ENCODE measurements at places on chromosomes 12 and 14.

DNA sequence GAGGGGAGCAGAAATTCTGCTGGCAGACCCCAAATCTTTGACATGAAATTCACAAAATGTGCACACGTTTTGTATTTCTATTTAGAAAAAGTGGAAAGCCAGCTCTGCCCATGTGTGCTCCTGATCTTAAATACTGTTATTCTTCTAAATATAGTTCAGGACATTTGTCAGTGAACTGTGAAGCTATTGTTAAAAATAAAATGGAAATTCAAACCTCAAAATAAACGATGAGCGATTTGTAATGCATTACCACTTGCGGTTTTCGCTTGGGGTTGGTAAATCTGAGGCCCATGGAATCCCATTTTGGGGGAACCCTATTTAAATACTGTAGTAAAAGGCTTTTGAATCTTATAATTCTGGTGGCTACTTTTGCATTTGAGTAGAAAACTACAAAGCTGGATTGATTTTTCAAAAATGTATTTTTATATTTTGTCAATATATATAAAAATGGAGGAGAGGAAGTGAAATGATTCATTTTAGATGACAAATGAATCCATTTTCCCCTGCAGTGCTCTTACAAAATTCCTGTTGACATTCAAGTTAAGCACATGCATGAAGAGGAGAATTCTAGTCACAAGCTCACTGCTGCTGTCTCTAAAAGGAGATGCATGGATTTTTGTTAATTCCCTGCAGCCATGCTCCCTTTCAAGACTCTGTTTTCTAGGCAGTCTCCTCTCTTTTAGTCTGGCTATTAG, 47.1 kb downstream of the FLRT2 start:
- peak; percentile 58 for DNase-seq

DNA sequence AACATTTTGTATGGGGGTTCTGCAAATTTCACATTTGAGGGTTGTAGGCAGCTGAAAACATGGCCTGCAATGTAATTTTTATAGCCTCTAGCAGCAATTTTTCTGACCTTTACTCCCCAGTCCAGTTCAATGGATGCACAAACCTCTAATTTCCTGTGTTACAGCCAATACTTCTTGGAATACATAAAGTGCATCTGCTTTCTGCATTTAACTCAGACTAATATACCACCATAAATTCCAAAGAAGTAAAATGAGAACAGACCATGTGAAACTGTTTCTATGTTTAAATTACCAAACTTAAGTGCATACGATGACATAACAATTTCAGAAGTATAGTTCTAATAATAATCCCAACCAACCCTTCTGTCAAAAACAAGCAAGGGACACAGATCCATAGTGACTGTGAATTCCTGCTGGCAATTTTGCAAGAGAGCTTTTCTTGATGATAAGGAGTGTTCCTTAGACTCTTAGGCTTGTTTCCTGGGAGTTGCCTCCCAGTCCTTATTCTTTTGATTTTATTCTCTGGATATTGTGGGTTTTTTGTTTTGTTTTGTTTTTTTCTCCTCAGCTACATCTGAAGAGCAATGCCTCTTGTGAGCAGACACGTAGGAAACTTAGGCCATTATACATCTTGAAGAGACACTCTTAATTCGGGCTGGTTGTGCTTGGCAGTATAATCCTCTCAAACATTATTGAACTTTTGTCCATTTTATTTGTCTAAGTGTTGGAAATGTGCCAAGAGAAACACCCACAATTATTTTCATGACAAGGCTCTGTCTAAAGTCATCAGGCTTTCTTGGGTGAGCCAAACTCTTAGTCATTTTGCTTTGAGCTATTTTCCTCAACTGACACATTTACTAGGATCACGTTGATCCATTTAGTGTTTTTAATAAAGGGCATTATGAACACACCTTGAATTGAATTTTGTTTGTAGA, 51.3 kb upstream of the RERGL start:
- peak; percentile 47 for DNase-seq

- DNase-seq = no peak
These were observed 3.7 kb upstream of the SLC35F4 start for GRCh38 chr14:57869617-57870016.

DNA sequence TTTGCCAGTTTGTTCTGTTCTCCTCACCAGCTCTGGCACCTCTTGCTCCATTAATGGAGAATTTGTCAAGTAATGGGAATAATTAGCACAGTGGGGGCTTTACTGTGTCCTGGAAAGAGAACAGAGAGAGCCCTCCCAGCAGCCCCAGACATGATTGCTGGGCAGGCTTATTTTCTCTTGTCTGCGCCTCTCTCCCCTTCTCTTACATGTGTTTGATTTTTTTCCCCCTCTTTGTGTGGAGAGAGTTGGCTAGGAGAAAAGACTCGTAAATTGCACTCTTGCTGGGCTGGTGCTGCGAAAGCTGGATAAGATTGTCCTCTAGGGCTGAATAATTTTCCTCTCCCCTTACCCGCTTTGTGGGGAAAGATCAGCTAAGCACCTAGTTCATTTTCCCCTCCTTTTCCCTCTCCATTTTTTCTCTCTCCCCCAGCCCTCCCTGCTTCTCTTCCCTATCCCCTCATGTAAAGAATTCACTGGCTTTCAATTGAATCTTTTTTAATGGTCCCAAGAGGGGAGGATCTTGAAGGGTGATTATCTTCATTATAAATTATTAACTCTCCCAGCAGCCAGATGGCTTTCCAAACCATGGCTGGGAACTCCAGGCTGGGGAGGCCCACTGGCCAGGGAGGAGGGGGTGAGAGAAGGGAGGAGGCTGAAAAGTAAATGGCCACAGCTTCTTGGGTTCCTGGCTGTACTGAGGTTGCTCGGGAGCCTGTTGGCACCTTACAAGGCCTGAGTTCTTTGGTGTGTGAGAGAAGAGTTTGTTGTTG, 62.2 kb downstream of the NRXN3 start:
- no peak for DNase-seq

GRCh38 chr12:50986966-50987737, 34.8 kb downstream of the HIGD1C start:
- peak; percentile 70 for DNase-seq

DNA sequence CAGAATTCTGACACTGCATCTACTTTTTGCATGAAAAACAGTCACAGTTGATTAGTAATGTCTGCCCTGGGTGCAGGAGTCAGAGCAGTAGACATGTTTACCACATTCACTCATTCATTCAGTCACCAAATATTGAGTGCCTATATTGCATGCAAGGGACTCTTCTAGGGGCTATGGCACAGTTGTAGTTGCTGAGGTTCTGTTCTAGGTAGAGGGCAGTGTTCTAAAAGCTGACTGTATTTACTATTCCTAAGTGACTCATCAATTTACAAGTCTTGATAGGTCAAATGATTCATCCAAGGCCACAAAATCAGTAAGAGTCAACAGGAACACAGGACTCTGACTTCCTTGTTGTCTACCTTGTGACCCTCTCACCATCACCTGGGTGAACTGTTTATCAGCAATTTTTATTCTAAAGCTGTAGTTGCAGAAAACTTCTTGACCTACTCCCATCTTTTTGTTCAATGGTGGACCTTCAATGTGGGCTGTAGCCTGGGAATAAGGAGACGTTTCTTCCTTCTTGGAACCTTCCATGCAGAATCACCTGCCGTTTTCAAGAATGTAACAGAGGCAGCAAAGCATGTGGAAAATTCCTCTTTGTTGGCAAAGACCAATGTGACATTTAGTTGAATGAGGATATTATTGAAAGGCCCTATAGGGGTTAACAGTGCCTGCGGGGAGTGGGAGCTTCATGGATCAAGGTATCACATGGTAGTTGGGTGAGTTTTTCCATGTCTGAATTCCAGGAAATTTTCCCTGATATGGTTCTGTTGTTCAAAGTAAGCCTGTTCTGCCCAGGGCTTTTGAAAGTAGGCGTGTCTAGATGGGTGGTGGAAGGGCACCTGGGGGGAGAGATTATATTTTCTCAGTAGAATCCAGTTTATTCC, 223.2 kb downstream of the KTN1 start:
- DNase-seq = peak; percentile 52

GRCh38 chr12:79407671-79408622, 282.8 kb downstream of the PAWR start:
- DNase-seq = peak; percentile 83

DNA sequence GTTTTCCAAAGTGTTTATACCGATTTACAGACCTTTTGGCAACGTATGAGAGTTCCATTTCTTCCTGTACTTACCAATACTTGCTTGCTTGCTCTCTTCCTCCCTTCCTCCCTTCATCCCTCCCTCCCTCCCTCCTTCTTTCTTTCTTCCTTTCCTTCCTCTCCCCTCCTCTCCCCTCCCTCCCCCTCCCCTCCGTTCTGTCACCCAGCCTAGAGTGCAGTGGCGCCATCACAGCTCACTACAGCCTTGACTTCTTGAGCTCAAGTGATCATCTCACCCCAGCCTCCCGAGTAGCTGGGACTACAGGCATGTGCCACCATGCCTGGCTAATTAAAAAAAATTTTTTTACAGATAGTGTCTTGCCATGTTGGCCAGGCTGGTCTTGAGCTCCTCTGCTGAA, 40.4 kb downstream of the DIP2B start:
- no peak for DNase-seq

DNA sequence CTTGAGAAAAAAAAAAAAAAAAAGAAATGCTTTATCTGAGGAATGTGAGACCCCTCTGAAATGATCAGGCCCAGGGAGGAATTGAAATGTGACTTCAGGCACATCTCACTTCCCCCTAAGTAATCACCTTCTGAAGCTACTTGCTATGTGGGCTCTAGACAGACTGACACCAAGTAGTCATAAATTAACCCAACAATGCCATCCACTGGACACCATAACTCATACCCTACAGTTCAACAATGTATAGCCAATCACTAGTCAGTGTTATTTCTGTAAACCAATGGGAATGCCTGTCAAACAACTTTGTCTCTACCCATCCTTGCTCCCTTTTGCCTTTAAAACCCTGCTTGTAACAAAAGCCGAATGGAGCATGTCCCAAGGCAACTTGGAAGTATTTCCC, 182.7 kb upstream of the TMPO start:
- DNase-seq = no peak

DNA sequence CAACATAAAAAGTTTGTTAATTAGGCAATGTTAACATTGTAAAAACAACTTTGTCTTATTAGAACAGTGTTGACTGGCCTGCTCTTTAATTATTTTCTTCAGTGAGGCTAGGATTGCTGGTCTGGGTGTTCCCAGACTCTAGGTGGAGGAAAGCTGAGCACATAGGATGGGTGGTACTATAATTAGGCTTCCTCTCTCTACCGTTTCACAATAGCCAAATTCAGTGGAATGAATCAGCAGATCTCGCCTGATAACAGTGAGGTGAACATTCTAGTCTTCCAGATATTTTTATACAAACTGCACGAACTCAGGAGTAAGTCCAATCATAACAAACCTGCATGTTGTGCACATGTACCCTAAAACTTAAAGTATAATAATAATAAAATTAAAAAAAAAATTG, 11.9 kb downstream of the PTGDR start:
- DNase-seq = peak; percentile 25

DNA sequence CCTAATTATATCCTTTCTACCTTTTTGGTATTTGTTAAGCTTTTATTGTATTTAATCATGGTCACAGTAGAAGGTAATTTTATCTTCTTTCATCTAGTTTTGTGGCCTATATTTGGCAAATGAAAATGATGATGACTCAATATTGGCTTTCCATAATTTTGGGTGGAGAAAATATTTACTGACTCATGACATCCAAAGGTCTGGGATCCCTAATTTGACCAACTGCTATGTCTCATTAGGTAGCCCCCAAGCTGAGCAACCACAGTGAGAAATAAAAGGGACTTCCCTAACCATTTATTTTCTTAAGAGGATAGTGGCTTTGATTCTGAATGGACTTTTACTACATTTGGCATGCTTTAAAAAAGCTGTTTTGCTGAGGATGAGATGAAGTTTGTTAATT, 289.5 kb downstream of the RMST start:
- peak; percentile 1 for DNase-seq

DNA sequence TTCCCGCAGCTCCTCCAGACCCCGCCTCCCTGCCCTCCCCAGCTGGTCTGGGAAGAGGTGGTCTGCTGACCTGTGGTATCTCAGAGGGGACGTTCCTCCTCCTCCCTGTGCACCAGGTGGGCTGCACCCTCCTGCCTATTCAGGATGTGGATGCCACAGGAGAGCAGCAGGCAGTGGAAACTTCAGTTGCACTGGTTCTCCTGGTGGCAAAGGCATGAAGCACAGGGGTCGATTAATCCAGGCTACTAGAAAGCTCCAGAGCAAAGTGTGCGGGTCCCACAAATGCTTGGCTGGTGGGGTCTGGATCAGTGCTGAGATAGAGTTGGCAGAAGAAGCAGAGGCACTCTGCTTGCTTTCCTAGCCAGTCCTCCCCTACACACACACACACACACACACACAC, 197.0 kb downstream of the SLC41A2 start:
- no peak for DNase-seq

- no peak for DNase-seq
These were observed 140.5 kb downstream of the OTOGL start for GRCh38 chr12:80239867-80240266.

GRCh38 chr14:101402936-101403660, 158.2 kb upstream of the DIO3 start:
- DNase-seq = no peak

DNA sequence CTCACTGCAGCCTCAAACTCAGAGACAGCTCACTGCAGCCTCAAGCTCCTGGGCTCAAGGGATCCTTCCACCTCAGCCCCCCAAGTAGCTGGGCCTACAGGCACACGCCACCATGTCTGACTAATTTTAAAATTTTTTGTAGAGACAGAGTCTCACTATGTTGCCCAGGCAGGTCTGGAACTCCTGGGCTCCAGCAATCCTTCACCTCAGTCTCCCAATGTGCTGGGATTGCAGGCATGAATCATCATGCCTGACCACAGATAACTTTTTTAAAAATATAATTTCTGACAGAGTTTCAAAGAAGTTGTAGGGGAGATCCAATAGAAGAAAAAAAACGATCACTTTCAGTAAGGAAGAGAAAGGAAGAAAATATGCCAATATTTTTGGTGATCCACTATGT, 189.7 kb upstream of the CDKN3 start:
- peak; percentile 58 for DNase-seq

- no peak for DNase-seq
These were observed 6.9 kb upstream of the SVOP start for GRCh38 chr12:109027767-109028166.

DNA sequence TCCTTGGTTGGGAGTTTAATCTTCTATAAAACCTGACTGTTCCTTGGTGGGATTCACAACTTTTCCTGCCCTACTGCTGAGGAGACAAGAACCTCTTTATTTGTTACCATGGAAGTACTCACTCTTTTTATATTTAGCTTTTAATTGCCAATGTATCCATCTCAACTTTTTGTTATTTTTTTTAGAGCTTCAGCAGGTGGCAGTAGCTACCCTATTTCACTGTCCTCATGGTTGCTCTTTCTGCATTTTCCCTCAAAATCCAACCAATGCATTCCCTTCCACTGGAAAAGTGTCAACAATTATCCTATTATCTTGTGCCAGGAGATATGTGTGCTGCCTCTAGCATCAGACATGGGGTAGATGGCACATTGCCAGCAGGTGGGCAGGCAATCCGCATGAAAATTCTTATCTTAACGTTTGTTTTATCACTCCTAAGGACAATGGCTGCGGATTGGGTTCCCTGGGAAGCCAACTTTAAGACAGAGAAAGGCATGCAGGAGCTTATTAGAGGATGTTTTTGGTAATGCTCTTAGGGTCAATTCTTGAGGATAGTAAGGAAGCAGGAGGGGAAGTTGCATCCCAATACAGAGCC, 406.4 kb downstream of the SNAPC1 start:
- no peak for DNase-seq

Data from LHCN-M2 (cell line).